ENCODE measurements at places on chromosomes 6 and 20. TPM values are rescaled to one million over a fixed set of nuclear protein-coding genes. Genes with fewer than 3 reads are reported as not detected.

DNA sequence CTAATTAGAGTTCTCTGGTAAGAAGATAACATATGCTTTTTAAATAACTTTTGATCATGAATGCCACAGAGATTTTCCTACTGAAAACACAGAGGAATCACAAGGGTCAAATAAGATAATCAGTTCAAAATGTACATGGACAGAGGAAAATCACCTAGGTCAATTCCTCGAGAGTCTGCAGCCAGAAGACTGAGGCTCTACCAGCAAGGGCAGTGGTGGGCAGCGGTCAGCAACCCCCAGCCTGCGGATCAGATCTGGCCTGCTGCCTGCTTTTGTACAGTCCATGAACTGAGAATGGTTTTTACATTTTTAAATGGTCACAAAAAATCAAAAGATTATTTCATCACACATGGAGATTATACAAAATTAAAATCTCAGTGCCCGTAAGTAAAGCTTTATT, 79.0 kb downstream of the FYN start:
- DNase-seq, result no peak

DNA sequence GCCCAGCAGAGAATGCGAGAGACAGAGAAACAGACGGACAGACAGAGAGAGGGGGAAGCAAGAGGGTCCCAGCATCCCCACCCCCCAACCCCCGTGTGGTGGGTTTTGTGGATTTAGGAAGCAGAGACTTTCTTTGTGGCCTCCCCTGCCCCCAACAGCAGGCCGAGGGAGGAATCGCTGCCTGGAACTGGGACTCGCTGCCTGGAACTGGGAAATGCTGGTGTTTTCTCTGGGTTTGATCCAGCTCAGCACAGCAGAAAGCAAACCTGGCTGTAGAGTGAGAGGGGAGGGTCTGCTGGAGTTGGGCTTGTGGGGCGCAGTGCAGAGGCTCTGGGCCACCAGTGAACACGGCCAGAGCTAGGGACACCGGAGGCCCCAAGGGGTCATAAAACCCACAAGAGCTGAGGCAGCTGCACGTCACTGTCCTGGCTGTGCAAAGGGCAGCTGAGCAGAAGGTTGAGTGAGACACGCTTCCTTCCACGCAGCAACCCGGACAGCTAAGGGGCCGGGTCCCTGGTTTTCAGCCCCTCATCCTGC, 181.8 kb downstream of the TAF4 start:
- DNase-seq, result no peak

GRCh38 chr6:132322398-132322797, 78.9 kb downstream of the MOXD1 start:
- DNase-seq, result no peak

- DNase-seq, result no peak
Measured at GRCh38 chr6:6328451-6328850, 8.0 kb upstream of the F13A1 start.

GRCh38 chr6:91276315-91276714, 689.4 kb upstream of the MAP3K7 start:
- peak; percentile 19 for DNase-seq

DNA sequence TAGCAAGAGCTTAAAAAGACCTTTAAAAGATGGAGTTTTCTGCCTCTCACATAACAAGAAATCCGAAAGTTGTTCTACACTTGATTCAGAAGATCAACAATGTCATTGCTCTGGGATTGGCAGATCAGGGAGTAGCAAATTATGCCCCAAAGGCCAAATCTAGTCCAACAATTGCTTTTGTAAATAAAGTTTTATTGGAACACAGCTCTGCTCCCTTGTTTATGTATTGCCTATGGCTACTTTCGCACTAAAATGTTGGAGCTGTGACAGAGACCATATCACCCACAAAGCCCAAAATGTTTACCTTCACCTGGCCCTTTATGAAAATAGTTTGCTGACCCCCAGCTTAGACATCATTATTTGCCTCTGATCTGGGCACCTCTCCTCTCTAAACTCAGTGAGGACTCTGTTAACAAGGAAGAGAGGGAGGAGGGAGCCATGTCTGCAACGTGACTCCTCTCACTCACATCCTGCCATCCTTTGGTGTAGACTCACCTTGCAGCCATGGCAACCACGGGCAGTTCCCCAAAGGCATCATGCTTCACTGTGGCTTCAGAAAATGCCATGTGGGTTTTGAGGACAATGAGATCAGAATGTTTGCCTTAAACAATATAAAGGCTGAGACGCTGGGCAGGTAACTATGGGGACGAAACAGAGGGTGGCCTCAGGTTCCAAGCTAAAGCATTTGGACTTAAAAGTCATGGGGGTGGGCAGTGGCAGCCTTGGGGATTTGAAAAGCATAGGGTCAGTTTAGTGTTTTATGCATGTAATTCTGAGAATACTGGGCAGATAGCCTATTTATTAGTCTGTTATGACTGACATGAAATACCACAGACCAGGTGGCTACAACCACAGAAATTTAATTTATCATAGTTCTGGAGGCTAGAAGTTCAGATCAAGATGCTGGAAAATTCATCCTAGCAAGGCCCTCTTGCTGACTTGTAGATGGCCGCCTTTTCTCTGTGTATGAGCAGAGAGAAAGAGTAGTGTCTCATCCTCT, 149.7 kb upstream of the TNFAIP3 start:
- peak; percentile 91 for DNase-seq

- peak; percentile 100 for DNase-seq
Measured at GRCh38 chr6:152094992-152095592, 287.6 kb downstream of the ESR1 start.

DNA sequence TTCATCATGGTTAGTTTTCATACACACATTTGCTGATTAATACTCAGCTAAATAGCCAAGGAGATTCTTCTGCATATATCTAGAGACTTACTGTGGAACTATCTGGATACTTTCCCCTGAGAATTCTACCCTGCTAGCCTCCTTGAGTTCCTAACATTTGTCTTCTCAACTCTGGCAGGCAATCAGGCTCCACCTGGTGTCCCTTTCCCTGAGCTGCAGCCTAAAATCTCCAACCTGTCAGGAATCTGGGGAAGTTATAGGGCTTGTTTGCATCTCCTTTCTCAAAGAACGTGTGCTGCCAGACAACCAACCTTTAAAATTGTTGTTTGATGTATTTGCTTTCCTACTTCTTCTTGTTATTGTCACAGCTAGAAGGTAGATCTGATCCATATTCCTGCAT, 73.4 kb downstream of the FUT9 start:
- DNase-seq, result no peak

GRCh38 chr6:10146715-10147451, 268.0 kb downstream of the TFAP2A start:
- DNase-seq, result peak; percentile 45

The SMOC2 gene
- 0.32 TPM for total RNA-seq

The SNAP25 gene
- not detected for total RNA-seq

DNA sequence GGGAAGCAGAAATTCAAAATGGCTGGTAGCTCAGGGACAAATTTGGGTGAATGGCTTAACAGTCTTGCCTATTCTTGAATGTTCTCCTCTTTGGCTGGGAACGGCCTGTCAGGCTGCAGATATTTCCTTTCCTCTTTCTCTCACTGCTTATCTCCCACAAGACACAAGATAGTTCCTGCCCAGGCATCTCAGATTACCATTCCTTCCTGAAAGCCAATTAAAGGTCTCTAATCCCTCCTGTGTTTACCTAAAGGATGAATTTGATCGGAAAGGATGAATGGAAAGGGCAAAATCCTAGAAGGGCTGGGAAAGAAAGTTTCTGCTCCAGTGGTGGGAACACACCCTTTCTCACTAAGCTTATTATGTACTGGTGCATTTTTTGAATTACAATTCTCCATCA, 95.9 kb upstream of the JAG1 start:
- no peak for DNase-seq

The SAPCD1 gene
- 2.4 TPM for total RNA-seq

The ETV7 gene
- 1.3 TPM for total RNA-seq

The ACSS2 gene
- total RNA-seq, result 131 TPM

- DNase-seq, result no peak
Measured at GRCh38 chr6:35673755-35674154, 15.0 kb downstream of the FKBP5 start.

The PSORS1C1 gene
- total RNA-seq, result 7.4 TPM

The CLPSL1 gene
- not detected for total RNA-seq

DNA sequence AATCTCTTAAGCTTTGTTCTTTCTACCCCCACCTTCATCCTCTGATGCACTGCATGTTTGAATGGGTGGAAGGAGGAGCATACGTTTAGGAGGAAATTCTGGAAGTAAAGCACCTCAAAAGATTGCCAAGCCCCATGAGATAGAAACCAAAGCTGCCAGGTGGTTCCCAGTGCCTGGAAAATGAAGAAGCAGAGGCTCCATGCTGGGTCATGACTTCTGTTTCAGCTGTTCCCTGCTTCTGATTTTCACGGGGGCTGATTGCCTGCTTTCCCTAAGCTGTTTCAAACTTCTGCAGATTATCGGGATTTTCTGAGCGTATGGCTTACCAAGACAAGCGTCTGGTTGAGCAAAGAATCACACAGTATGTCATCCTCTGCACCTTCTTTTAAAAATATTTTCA, 87.5 kb upstream of the SYNDIG1 start:
- DNase-seq, result no peak

The CD164 gene
- 138 TPM for total RNA-seq

DNA sequence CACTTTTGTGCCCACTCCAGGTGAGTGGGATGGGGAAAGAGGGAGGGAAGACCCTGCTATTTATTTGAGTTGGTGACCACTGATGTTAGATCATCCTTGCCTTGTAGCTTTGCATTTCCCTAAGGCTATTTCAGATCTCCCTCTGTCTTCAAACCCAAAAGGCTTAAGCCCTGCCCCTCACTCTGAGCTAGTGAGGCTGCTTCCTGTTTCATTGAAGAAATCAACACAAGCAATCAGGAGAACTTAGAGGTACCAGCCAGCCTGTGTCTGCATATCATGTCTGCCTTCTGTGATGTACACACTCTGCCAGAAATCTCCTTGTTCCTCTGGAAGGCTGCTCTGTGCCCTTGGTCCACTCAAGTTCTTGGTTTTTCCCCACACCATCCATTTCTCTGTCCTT, 135.3 kb downstream of the ARID1B start:
- DNase-seq, result no peak

- peak; percentile 33 for DNase-seq
Measured at GRCh38 chr6:28896505-28897368, 27.0 kb downstream of the TRIM27 start.

- no peak for DNase-seq
Measured at GRCh38 chr6:148272597-148272996, 70.0 kb upstream of the SASH1 start.

DNA sequence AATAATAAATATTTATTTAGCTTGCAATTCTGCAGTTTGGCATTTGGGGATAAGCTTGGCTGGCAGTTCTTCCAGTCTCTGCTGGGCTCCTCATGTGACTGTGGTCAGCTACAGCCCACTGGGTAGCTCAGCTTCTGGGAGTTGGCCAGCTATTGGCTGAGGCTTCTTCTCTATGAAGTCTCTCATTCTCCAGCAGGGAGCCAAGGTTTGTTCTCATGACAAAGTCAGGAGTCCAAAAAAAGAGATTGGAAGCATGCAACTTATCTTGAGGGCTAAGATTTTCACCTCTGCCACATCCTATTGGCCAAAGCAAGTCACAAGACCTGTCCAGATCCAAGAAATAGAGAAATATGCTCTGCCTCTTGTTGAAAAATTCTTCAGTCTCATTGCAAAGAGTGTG, 94.6 kb downstream of the SNAP25 start:
- DNase-seq, result no peak

- no peak for DNase-seq
Measured at GRCh38 chr6:160174681-160175080, 53.1 kb downstream of the SLC22A1 start.

The CNKSR3 gene
- total RNA-seq, result 2.4 TPM

GRCh38 chr20:42857446-42857845, 332.3 kb downstream of the PTPRT start:
- peak; percentile 1 for DNase-seq

The OR2B3 gene
- total RNA-seq, result not detected

The DYNLT2 gene
- 0.85 TPM for total RNA-seq

DNA sequence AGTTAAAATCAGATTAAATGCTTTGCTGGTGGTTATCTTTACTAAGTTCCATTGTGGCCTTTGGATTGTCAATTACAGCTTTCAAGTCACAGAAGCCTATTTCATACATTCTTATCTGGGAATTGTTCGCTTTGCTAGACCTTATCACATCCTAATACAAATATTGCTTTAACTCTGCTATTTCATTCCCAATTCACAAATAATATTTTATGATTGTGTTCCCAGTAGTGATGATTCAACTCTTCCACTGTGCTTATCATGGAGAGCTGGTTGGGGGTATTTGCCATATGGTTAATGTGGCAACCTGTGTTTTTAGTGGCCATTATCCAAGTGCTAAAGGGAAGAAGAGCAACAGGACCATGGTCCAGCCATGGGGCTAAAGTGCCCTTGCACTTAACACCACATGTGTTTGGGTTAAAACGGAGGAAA, 72.9 kb upstream of the GLP1R start:
- no peak for DNase-seq

All from foreskin keratinocyte (primary cell).